ENCODE measurements at places on chromosomes 2 and 18. TPM values are rescaled to one million over a fixed set of nuclear protein-coding genes. Genes with fewer than 3 reads are reported as not detected.

- H3K36me3 ChIP-seq: no peaks in the 10 kb centered on the region
- no peak overlapping the region for H3K4me3 ChIP-seq
Observed at GRCh38 chr18:78376046-78376445, 603.6 kb upstream of the SALL3 start.

DNA sequence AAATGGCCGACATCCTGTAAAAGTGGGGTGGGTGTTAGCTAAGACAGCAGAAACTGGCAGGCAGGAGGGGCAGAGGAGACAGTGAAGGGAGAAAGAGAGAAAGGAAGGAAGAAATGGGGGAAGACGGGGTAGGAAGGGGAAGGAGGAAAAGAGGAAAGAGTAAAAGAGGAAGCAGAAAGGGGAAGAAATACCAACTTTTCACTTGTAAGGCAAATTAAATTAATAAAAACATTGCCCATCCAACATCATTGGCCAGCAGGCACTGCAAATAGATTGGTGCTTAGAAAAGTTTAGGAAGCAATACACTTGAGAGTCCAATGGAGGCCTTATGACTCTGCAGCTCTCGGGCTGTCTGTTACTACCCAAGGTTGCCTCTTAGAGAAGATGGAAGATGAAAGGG, 116.7 kb downstream of the TNS1 start:
- H3K27ac ChIP-seq: no peak overlapping the region
- no peaks in the 10 kb centered on the region for H3K27me3 ChIP-seq
- peaks cover 42% of the 10 kb centered on the region for H3K36me3 ChIP-seq
- DNase-seq: no peak
- H3K4me1 ChIP-seq: no peaks in the 10 kb centered on the region

The PRKAG3 gene
- not detected for total RNA-seq

The NT5DC4 gene
- total RNA-seq: not detected

DNA sequence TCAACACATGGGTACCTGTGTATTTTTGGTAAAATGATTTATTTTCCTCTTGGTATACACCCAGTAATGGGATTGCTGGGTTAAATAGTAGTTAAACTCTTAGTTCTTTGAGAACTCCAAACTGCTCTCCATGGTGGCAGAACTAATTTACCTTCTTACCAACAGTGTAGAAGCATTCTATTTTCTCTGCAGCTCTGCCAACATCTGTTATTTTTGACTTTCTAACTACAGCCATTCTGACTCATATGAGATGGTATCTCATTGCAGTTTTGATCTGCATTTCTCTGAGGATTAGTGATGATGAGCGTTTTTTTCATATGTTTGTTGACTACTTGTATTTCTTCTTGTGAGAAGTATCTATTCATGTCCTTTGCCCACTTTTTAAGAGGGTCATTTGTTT, 180.6 kb downstream of the FSIP2 start:
- DNase-seq: no peak
- no peak overlapping the region for H3K27ac ChIP-seq
- H3K27me3 ChIP-seq: no peaks in the 10 kb centered on the region
- no peaks in the 10 kb centered on the region for H3K4me1 ChIP-seq
- no peaks in the 10 kb centered on the region for H3K36me3 ChIP-seq
- H3K4me3 ChIP-seq: no peak overlapping the region

DNA sequence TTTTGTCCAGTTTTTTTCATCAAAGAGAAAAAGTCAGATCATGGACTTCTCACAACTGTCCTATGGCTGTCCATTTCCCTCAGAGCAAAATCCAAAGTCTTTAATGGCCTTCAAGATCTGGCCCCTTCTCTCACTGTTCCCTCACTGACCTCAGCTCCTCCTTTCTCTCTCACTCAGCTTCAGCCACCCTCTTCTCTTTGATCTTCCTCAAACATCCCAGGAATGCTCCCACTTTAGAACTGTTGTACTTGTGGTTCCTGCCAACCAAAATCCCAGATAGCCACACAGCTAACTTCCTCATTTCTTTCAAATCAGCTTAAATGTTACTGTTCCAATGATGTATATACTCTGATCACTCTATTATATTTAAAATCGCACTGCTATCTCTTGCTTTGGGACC, 82.9 kb downstream of the NUP35 start:
- H3K4me3 ChIP-seq: no peak overlapping the region
- H3K4me1 ChIP-seq: peaks cover 19% of the 10 kb centered on the region
- H3K27ac ChIP-seq: peak overlapping the region; percentile 67
- no peaks in the 10 kb centered on the region for H3K27me3 ChIP-seq
- H3K36me3 ChIP-seq: no peaks in the 10 kb centered on the region

DNA sequence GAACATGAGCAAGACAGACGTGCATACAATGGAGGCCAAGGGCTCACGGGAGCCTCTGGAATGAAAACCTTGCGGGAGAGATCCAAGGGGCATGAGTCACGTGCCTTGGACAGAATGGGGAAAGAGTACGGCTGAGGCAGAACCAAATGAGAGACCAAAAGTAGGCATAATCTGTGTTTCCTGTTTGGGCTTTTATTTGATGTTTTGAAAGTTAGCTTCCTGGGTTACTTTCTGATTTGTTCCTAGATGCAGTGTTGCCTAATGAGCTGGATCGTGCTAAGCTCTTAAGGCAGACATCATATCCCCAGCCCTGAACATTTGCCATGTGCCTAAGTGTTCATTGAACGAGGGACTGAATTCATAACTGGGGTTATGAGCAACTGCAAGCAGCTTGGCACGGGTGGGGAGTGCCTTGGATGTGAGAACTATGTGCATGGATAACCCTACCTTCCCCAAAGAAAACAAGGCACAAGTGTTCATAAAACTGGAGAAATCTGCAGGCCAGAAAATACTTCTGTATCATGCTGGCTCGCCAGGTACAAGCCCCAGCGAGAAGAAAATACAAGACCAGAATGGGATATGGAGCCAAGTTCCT, 60.3 kb upstream of the RPL31 start:
- H3K36me3 ChIP-seq: 0 out of 2 replicates have a peak, but pooled peaks cover 3% of the 10 kb centered on the region
- no peak overlapping the region for H3K27ac ChIP-seq
- H3K4me3 ChIP-seq: no peak overlapping the region
